ENCODE measurements at places on chromosomes 12 and 14.

- no peak for DNase-seq
Measured at GRCh38 chr14:57326253-57326652, 57.5 kb downstream of the AP5M1 start.

GRCh38 chr14:50545618-50546017 lies 13.2 kb upstream of the MAP4K5 start:
- no peak for DNase-seq

- DNase-seq = no peak
Measured at GRCh38 chr12:119319638-119320037, 14.9 kb upstream of the CCDC60 start.

- DNase-seq = no peak
Measured at GRCh38 chr12:69036999-69037398, 104.0 kb upstream of the CPM start.

DNA sequence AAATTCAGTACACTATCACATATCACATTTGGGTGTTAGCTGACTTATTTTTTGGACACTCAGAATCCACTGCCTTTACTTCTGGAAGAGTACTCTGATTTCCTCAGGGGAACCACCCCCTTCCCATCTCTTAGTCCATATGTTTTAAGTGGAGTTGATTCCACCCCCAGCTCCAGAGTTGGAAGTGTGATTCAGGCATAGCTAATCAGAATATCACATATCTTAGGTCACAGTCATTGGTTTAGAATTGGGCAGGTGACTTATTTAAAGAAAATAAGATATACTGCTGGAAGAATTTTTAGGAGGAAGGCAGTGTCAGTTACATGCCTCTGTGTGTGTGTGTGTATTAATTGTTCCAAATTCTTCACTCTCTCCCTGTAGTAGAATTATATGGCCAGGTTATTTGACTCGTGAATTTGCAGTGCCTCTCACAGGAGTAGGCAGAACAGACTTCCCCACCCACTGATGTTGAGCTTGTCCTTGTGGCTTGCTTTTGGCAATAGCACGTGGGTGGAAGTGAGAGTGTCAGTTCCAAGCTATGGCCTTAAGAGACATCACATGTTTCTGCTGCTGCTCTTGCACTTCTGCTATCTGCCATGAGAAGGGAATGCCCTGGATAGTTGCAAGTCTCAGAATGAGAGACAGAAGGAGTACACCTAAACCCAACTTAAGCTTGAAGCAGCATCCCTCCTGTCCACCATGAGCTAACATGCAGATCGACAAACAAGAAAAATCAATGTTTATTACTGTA lies 6.4 kb upstream of the GAS2L3 start:
- peak; percentile 49 for DNase-seq

DNA sequence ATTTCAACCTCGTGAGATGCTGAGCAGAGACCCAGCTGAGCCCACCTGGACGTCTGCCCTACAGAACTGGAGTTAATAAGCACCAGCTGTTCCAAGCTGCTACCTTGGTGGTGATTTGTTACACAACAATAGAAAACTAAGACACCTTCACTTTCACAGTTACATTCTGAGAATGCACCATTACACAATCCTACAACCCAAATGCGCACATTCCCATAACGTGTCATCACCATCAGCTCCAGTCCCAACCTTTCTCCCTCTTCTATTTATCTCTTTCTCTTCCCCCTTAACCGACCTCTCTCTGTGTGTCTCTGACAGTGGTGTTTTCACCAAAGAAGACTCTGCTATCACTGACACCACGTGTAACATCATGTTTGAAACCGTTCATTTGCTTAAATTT lies 91.9 kb downstream of the TMEM132D start:
- DNase-seq = no peak
